IMR-90 (cell line): ENCODE measurements at places on chromosomes 7 and 10. TPM values are rescaled to one million over a fixed set of nuclear protein-coding genes. Genes with fewer than 3 reads are reported as not detected.

DNA sequence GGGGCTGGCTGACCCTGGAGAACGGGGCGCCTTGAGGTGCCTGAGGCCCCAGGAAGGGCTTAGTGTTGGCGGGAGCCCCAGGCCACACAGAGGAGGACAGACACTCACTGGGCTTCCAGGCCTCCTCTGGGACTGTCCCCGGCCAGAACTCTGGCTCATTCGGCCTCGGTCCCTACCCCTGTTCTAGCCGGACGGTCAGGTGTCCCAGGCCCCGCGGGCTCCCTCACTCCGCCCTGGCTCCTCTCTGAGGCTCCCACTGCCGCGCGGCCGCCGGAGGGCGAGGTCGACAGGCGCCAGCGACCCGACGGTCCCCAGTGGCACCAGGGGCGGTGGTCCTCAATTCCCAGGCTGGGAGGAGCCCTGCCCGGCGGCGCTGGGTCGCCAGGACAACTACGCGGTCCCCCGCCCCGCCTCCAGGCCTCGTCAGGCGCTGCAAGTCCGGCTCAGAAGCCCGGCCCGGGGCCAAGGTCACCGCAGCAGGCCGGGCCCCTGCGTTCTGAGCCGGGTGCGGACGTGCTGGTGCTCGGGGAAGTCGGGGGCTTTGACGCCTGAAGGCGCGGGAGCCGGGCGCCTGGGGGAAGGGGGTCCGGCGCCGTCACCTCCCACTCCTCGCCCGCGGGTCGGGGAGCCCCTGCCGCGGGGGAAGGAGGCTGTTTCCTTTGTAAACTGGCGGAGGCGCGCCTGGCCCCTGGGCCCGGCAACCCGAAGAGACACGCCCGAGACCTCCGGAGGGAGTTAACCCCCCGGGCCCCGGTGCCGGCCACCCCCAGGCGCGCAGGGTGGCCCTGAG, 1.1 kb upstream of the PWWP2B start:
- H3K4me1 ChIP-seq: peaks cover 21% of the 10 kb centered on the region
- no peaks in the 10 kb centered on the region for H3K27me3 ChIP-seq
- H3K27ac ChIP-seq: no peak overlapping the region
- peak overlapping the region; percentile 86 for H3K4me3 ChIP-seq

DNA sequence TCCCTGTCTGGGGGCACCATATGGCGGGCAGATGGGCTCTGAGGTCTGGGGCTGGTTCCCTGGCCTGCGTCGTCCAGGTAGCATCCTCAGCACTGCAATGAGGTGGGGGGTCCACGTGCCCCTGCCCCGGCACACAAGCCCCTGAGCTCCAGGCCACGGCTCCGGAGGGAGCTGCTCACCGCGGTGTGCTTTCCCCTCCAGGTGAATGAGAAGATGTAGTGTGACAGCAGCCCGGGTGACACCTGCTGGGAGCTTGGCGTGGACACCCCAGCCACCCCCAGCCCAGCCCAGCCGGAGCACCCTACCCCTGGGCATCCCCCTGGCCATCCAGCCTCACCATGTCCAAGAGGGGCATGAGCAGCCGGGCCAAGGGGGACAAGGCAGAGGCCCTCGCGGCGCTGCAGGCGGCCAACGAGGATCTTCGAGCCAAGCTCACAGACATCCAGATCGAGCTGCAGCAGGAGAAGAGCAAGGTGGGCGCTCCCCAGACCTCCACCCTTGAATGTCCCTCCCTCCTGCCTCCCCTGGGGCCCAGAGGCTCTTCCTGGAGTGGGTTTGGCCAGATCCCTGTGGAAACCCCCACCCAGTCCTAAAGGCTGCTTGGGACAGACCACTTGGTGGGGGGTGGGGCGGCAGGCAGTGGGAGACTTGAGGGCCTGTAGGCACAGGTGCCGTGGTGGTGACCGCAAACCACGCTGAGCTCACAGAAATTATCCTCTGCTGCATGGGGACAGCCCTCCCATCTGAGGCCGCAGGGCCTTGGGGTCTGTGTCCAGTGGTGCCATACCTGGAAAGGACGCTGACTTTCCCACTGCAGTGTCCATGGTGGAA, 38.9 kb downstream of the JAKMIP3 start:
- peaks cover 4% of the 10 kb centered on the region for H3K27me3 ChIP-seq
- H3K4me1 ChIP-seq: no peaks in the 10 kb centered on the region
- H3K27ac ChIP-seq: no peak overlapping the region
- no peak for DNase-seq

GRCh38 chr7:117562759-117563158, 82.9 kb downstream of the CFTR start:
- no peak overlapping the region for H3K4me3 ChIP-seq
- no peaks in the 10 kb centered on the region for H3K36me3 ChIP-seq
- H3K27me3 ChIP-seq: no peaks in the 10 kb centered on the region
- H3K4me1 ChIP-seq: no peaks in the 10 kb centered on the region

- H3K4me1 ChIP-seq: no peaks in the 10 kb centered on the region
- no peak overlapping the region for H3K4me3 ChIP-seq
- no peaks in the 10 kb centered on the region for H3K36me3 ChIP-seq
- no peak overlapping the region for H3K27ac ChIP-seq
- no peak for DNase-seq
Measured at GRCh38 chr10:116126954-116127695, 145.9 kb downstream of the GFRA1 start.

The NUTM2E gene
- total RNA-seq: not detected in 2 replicates

The CDK1 gene
- total RNA-seq: 28.1 and 37.5 TPM in 2 replicates

The ZNF22 gene
- 12.4 and 18.6 TPM in 2 replicates for total RNA-seq

DNA sequence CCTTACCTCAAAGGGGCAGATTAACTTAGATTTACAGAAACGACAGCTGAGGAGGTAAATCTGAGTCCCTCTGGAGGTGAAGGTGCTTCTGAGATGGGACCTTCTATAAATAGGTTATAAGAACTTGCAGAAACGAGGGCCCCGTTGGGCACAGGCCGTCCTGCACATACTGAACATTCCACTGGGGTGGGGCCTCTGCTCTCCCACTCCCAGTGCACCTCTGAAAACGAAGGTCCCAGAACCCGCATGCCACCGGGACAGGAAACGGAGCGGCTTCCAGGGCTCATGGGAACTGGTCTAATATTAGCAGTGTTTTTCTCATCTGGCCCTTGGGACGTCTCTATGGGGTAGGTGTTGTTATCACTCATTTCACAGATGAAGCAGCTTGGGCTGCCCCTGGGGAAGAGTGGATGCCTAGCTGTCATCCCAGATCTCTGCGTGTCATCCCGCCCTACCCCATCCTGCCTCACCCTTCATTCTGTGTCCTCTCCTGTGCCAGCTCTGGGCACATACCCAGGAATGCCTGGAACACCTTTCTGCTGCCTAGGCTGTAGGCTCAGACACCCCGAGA, 19.6 kb downstream of the C10orf62 start:
- DNase-seq: no peak
- H3K4me3 ChIP-seq: no peak overlapping the region
- no peaks in the 10 kb centered on the region for H3K27me3 ChIP-seq
- H3K4me1 ChIP-seq: no peaks in the 10 kb centered on the region
- H3K36me3 ChIP-seq: no peaks in the 10 kb centered on the region

DNA sequence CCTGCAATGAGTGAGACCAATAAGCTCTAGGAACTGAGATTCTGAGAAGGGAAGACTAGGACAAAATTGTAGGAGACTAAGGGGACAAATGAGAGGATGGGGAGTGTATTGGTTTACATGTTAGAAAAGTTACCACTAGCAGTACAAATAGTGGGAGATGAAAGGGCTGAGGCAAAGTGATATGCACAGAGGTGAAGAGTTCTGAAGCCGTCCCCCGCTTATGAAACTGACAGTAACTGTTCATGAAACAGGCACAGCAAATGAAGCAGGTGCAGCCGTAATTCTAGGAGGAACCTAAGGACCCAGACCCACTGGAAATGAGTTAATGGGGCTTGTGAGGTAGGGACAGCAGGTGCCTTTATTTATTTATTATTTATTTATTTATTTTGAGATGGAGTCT, 211.3 kb downstream of the PRKG1 start:
- no peaks in the 10 kb centered on the region for H3K4me1 ChIP-seq
- no peaks in the 10 kb centered on the region for H3K27me3 ChIP-seq
- no peak overlapping the region for H3K27ac ChIP-seq
- no peak for DNase-seq
- no peak overlapping the region for H3K4me3 ChIP-seq

GRCh38 chr10:12727832-12728215, 273.7 kb downstream of the CCDC3 start:
- DNase-seq: no peak
- H3K27ac ChIP-seq: no peak overlapping the region
- H3K27me3 ChIP-seq: peaks cover 1% of the 10 kb centered on the region; the same call in 1 of the 2 replicates
- H3K4me1 ChIP-seq: peaks cover 1% of the 10 kb centered on the region; the same call in 1 of the 2 replicates
- no peak overlapping the region for H3K4me3 ChIP-seq

DNA sequence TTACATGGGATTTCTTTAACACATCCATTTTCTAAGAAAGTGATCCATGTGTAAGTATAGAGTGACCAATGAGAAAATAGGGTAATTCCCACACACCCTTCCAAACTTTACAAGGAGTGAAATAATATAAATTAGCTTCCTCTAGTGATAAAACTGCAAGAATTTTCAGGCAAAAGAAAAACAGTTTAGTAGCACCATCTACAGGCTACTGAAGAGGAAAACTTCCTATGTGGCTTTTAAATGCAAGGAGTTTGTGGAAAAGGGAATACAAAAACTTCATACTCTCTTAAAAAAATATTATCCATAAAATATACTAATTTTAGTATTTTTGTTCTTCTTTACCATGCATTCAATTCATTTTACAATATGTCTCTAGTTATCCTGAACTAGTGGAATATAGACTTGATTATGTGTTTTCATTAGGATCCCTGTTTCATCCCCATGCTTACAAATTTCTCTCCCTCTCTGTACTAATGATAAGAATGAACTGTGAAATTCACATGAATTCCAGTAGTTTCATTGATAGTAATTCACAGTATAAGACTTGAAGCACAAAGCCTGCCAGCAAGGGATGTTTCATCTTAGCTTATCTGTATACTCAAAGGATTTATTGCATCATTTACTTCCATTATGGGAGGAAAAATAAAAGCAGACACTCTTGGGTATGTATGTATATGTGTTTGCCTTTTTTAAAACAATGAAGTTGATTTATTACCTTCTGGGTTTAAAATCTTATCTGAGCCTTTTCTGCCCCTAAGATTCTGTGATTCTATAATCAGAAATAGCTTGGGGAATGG, 442.9 kb downstream of the AUTS2 start:
- no peaks in the 10 kb centered on the region for H3K4me1 ChIP-seq
- H3K4me3 ChIP-seq: no peak overlapping the region
- DNase-seq: no peak
- H3K36me3 ChIP-seq: no peaks in the 10 kb centered on the region
- no peak overlapping the region for H3K27ac ChIP-seq
- no peaks in the 10 kb centered on the region for H3K27me3 ChIP-seq

GRCh38 chr10:127492607-127493250, 56.4 kb upstream of the NPS start:
- H3K27me3 ChIP-seq: peaks cover 1% of the 10 kb centered on the region; the same call in 1 of the 2 replicates
- no peaks in the 10 kb centered on the region for H3K4me1 ChIP-seq
- no peak for DNase-seq
- no peak overlapping the region for H3K4me3 ChIP-seq
- no peak overlapping the region for H3K27ac ChIP-seq

The ANKRD30A gene
- not detected in 2 replicates for total RNA-seq

DNA sequence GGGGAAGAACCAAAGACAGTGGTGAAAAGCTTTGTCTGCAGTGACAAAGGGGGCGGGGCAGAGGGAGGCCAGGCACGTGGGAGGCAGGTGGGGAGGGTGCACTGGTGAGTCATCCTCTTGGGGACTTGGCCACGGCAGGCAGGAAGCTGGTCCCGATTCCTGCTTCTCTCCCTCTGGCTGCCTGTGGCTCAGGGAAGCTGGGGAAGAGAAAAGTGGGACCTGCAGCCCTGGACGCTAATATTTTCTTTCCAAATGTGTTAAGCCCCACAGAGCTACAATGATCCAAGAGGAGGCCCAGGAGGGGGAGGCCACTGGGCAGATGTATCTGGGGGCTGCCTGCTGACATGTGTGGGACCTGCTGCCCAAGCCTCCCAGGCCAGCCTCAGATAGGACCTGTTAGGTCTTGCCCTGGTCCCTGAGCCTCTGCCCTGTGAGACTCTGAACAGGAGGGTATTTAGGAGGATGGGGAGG, 231.8 kb downstream of the KCNMA1 start:
- H3K36me3 ChIP-seq: no peaks in the 10 kb centered on the region
- H3K27ac ChIP-seq: peak overlapping the region; percentile 18; the same call in 1 of the 2 replicates
- DNase-seq: peak; percentile 80
- peaks cover 15% of the 10 kb centered on the region for H3K4me1 ChIP-seq
- H3K27me3 ChIP-seq: no peaks in the 10 kb centered on the region
- H3K4me3 ChIP-seq: no peak overlapping the region

DNA sequence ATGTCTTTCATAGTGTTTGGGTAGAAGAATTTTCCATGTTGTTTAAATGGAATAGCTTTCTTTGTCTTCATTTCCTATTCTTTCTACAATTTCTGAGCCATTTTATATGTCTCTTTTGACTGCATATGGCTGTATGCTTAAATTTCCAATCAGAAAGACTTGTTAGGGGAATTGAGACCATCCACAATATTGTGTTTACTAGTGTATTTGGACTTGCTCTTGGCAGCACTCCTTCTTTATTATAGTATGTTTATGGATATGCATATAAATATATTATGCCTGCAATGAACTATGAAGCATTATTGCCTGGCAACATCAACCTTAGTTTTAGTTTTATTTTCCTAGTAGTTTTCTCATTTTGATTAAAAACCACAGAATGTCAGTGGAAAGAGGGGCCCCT, 92.7 kb downstream of the NRG3 start:
- H3K27me3 ChIP-seq: no peaks in the 10 kb centered on the region
- H3K36me3 ChIP-seq: no peaks in the 10 kb centered on the region
- no peaks in the 10 kb centered on the region for H3K4me1 ChIP-seq
- H3K27ac ChIP-seq: no peak overlapping the region
- no peak overlapping the region for H3K4me3 ChIP-seq
- DNase-seq: no peak

GRCh38 chr10:32538256-32538655, 92.3 kb downstream of the CCDC7 start:
- no peaks in the 10 kb centered on the region for H3K27me3 ChIP-seq
- H3K4me1 ChIP-seq: no peaks in the 10 kb centered on the region
- no peak for DNase-seq
- H3K4me3 ChIP-seq: no peak overlapping the region

- no peak for DNase-seq
- H3K27ac ChIP-seq: no peak overlapping the region
- H3K27me3 ChIP-seq: peaks cover 18% of the 10 kb centered on the region
Measured at GRCh38 chr7:1359681-1360485, 99.4 kb downstream of the MICALL2 start.

The MOGAT3 gene
- total RNA-seq: not detected in 2 replicates

The HNRNPH3 gene
- 10.6 and 23.6 TPM in 2 replicates for total RNA-seq

GRCh38 chr10:126222736-126223511, 165.4 kb downstream of the ADAM12 start:
- peaks cover 5% of the 10 kb centered on the region; the same call in 1 of the 2 replicates for H3K4me1 ChIP-seq
- no peaks in the 10 kb centered on the region for H3K27me3 ChIP-seq
- no peak overlapping the region for H3K27ac ChIP-seq

DNA sequence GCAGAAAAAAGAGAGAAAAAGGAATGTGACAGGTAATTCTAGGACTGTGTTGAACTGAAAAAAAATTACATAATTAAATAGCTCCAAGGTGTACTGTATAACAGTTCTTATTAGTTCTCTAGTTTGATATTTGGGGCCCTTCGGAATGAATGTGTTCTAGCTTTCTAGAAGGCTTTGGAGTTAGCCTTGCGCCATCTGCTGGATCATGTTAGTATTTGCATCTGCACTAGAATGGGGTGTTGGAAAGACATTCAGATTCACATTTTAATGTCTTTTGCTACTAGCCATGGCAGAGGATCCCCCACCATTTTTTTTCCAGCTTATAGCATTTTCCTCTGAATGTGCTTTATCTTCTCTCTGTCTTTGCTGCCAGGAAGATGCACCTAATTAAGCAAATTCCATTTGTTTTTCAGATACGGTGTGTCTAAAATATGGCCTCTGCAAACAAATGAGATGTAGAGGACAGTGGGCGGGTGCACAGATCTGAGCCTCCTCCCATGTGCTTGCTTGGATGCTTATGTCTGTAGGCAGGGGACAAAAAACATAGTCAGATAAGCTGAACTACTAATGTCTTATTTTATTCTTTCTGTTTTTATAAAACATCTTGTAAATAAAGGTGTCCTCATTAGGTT, 238.5 kb downstream of the PHF14 start:
- no peak overlapping the region for H3K27ac ChIP-seq
- H3K4me3 ChIP-seq: no peak overlapping the region
- peaks cover 5% of the 10 kb centered on the region for H3K4me1 ChIP-seq
